ENCODE measurements at places on chromosomes 7 and 10.

DNA sequence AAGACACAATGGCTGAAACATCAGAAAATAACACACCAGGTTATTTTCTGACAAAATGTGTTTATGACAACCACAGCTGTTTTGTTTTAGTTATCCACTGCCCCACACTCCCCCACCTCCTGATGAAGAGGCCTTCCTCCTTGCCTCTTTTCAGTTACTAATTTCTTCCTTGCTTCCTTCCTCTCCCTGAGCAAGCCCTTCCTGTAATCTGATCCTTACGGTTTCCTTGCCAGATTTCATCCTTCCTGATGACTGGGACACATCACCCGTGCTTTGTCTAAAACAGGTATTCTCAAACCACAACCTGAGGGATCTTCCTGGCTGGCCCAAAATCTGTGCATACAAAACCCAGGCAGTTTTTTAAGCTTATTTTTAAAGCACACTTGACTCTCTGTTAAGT is 39.4 kb downstream of the CHST15 start:
- DNase-seq, result no peak

DNA sequence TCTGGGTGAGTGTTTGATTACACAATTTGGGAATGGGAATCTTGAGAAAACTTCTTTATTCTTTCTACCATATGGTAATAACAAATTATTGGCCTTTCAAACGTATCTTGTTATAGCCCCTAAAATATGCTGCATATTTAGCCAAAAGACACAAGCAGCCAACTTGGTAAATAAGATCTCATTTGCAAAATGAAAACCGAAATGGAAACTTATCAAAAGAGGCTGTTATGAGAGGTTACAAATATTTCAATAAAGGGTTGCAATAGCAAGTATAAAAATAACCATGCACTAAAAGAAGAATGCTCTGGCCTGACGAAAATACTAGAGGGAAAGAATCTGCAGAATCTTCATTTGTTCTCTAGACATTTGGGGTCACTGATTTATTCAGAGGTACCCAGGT is 259.5 kb upstream of the LRRN3 start:
- no peak for DNase-seq

- DNase-seq, result peak; percentile 5
These were observed 171.5 kb upstream of the SP4 start for GRCh38 chr7:21256310-21256877.

GRCh38 chr7:29921404-29922010 is 68.1 kb downstream of the SCRN1 start:
- DNase-seq, result peak; percentile 17

- no peak for DNase-seq
These were observed 8.6 kb downstream of the STAM start for GRCh38 chr10:17652585-17652984.

DNA sequence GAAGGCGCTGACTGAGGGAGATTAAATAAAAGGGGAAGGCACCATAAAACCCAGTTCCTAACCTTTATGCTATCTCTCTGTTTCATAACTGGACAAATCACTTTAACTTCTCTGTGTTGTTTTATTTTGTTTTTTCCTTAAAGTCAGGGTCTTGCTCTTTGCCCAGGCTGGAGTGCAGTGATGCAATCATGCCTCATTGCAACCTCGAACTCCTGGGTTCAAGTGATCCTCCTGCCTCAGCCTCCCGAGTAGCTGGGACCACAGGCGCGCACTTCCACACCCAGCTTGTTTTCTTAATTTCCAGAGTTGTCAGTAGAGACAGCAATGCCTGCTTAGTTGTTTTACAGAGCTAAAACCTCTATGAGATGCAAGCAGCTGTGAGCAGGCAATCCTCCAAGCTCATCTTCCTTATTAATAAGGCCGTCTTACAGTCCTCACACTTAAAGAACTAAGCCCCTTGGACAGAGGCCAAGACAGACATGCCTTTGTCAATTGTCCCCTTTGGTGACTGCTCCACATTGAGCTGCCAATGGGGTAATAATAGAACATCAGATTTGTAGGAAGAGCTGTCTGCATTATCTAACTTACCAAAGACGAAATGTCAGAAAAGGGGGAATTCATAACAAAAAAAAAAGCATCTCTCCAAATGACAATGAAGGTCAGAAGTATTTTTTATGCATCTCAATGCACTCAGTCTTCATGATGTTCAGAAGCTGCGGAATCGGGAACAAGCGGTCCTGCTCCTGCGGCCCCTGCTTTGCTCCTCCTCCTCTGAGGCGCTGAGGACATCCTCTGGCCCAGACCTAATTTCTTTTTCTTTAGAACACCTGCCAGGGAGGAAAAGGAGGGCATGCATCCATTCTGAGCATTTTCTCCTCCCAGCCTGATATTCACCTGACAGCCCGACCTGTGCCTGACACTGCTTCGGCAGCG is 62.7 kb upstream of the RNF32 start:
- no peak for DNase-seq

DNA sequence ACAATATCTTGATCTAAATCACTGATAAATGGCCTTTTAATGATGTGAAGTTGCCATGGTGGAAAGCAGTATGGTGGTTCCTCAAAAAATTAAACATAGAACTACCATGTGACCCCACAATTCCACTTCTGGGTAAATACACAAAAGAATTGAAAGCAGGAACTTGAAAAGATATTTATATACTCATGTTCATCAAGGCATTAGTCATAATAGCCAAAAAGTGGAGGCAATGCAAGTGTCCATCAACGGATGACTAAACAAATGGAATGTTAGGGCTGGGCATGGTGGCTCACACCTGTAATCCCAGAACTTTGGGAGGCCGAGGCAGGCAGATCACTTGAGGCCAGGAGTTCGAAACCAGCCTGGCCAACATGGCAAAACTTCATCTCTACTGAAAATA is 2.0 kb upstream of the DNAJC12 start:
- no peak for DNase-seq
